CD8-positive, alpha-beta memory T cell (primary cell): ENCODE measurements at places on chromosomes 7 and 10. TPM values are rescaled to one million over a fixed set of nuclear protein-coding genes. Genes with fewer than 3 reads are reported as not detected.

DNA sequence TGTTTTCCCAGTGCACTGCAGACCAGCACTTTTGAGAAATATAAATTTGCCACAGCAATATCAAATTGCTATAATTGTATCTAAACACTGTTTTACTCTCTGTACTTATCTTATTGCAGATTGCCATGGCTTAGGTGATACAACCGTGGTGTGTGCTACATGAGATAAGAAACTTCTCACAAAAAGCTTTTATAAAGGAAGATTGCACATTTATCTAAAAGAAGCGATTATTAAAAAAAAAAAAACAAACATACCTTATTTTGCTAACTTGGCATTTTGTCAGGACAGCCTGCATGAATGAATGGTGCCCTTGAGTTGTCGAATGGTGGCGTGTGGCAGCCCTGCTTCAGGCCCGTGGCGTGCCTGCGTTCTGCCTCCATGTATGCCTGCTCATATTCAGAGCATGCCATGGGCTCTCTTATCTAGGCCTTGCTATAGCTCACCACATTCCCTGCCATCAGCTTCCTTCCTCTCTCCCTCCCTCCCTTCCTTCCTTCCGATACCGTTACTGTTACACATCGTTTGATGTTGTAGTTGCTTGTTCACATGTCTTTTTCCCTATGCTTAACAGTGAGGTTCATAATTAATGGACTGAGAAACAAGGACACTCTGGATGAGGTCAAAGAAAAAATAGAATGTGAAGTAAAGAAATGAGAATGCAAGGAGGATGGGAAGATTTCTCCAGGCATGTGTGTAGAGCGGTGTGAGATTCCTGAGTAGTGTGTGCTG is 34.9 kb downstream of the PRKAR2B start:
- no peak for DNase-seq

DNA sequence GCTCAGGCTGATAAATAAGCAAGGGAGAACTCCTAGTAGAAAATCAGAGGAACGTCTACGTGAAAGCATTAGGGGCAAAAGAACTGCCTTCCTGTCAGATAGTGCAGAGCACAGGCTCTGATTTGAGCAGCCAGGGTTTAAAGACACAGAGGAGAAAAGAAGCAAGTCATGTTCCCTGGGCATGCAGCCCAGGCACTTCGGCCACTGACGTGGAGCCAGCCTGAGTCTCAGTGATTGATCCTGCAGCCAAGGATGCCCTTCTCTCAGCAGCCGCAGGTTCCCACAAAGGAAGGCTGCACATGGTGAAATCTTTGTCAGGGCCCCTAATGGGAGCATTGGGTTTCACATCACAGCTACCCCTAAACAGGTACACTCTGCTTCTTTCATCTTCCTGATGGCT is 161.7 kb upstream of the HPS1 start:
- DNase-seq = no peak

DNA sequence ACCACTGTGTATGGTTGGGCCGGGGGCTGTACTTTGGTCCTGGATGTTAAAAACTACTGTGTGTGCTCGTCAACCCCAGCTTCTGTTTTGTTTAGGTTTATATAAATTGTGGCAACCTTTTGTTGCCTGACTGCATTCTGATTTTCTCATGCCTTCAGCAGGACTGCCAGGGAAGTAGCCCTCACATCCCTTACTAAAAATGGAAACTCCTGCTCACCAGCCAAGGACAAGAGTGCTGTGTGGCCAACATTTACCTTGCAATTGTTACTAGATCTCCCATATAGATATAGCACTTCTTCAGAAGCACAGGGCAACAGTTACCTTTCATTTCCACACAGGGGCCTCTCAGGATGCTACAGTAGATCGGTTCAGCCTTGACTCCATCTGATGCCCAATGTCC is 174.4 kb downstream of the TAX1BP1 start:
- DNase-seq = no peak

ZNF503 gene
- total RNA-seq = 0.07 TPM

GRCh38 chr7:47737601-47738000 is 155.7 kb upstream of the TNS3 start:
- no peak for DNase-seq

FAM25G gene
- not detected for total RNA-seq

DNA sequence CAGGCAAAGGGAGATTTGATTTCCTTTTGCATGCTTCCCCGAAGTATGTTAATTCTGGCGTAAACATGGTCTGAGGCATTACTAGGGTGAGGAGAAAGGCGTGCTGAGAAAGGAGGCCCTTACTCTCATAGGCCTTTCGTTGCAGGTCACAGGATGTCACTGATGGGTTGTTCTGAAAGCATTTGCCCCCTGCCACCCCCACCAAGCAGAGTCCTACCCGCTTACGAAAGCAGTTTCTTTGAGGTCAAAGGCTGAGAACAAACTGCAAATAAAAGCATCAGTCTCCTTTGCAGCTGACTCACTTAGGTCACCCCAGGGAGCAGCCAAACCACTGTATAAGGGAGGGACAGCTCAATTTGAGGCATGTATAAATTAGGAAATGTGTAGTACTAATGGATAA is 57.1 kb downstream of the BPGM start:
- DNase-seq = no peak

DNA sequence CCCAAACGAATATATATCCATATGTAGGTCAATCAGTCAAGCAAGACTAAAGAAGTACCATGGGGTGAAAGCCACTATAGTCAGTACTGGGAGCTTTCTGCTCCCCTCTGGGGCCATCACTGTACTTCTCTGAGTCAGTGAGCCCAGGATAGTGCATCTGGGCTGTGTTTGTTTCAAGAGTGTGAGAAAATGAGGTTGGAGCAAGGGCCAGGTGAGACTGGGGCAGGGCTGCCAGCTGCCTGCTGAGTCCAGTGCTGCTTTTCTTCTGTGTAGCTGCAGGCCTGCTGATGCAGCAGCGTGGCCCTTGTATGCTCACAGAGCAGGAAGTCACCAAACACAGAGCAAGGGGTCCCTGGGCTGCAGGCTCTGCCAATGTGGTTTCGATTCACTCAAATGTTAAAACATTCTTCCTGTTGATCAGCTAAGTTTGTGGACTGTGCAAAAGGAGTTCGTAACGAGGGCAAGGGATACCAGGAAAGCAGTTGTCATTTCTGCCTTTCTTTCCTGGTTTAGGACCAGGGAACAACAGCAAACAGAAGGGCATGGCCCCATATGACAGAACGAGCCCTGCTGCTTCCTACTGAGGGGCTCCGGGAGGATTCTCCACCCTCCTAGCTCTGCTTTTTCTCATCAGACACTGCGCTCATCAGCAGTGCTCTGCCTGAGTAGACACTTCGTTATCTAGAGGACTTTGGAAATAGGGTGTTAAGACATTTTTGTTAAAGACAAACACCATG is 65.4 kb upstream of the TNS3 start:
- DNase-seq = no peak

HEPACAM2 gene
- not detected for total RNA-seq

DNA sequence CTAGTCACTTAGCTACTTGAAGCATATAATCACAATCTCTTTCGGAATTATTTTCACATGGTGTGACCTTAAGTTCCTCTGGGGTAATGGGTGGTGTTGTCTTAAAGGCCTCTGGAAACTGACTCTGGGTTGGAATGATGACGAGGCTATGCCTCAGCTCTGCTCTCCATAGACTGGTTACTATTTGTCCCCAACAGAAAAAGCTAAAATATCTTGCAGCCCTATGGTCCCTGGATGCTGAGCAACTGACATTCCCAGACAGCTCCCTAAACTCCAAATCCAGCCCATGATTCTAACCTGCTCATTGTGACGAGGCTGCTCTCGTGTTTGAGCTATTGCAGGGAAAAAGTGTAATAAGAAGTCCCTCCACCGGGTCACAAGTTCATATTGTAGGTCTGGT is 51.6 kb downstream of the HBP1 start:
- no peak for DNase-seq

DNA sequence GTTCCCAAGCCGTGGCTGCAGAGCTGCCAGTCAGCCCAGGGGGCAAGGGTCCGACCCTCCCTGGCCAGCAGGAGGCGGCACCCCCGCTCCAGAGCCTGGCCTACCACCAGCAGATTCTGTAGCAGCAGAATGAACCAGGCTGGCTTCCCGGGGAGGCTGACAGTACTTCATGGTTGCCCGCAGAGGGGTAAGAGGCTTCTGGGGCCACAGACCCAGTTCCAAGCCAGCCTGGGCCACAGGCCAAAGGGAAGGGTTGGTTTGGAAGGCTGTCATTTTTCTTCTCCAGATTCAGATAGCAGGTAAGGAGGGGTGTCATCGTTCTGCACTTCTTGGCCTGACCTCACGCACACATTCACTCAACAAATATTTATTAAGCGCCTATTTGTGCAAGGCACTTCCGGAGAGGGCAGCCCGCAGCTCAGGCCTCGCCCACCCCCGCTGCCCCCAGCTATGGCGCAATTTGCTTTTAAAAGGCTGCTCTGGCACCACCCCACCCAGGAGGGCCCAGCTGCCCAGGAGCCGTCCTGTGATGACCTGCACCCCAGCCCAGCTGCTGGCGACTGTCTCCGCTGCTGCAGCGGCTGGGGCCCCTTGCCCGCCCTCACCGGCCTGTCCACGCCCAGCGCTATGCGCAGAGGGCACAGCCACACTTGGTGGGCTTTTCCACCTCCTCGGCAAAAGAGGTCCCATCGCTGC is 168.5 kb downstream of the LCOR start:
- no peak for DNase-seq

- DNase-seq = no peak
Measured at GRCh38 chr7:96238474-96238873, 83.4 kb downstream of the SLC25A13 start.

NUTM2A gene
- total RNA-seq = 0.48 TPM

- DNase-seq = no peak
Measured at GRCh38 chr10:33160151-33160550, 174.3 kb downstream of the NRP1 start.

DNA sequence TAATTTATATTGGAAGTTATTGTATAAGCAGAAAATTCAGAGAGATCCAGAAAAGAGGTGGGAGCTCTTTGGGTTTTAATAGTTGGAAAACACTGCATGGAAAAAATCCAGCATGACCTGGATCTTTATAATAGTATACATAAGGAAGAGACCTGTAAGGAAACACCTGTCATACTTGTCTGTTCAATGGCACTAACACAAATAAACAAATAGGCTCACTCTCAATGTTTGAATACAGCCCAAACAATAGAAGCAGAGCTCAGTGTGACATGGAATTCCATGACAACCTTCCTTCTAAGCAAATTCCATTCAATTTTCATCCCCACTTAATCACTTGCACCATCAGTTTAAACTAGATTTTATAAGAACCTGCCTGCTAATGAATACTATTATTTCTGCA is 31.7 kb downstream of the CISD1 start:
- DNase-seq = no peak

GRCh38 chr7:47207956-47208355 is 374.0 kb downstream of the TNS3 start:
- DNase-seq = no peak

DNA sequence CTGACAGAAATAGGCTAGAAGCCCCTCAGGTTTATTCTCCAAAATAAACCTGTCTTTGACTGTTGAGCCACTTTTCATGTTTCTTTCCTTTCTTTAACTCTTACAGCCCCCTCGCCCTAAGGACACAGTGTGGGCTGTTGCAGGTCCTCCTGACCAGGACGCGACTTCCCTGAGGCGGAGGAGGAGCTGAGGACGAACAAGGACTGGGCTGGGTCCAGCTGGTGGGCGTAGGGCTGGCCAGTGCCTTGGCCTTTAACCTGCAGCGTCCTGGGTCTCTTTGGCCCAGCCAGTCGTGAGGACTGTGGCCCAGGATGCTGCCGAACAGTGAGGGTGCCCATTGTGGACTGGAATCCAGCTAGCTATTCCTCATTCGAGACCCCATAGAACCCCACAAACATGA is 13.4 kb upstream of the BMS1 start:
- no peak for DNase-seq

DNA sequence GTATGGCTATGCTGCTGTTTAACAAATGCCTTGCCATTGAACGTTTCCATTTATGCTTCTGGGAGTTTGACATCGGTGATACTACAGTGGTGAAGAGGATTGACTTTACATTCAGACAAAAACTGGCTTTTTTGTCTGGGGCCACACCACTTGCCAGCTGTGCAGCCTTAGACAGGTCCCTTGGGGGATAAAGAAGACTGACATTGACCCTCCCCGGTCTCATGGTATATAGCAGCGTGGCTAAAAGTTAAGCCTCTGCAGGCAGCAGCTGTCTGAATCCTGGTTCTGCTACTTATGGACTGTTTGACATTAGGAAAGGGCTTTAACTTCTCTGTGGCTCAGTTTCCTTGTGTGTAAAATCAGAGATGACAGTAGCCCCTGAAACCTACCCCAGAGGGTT is 42.0 kb upstream of the PTF1A start:
- DNase-seq = no peak

GRCh38 chr7:25968205-25968993 is 183.6 kb upstream of the NFE2L3 start:
- peak; percentile 24 for DNase-seq

- DNase-seq = no peak
Measured at GRCh38 chr10:62653254-62653653, 151.3 kb upstream of the ADO start.

DNA sequence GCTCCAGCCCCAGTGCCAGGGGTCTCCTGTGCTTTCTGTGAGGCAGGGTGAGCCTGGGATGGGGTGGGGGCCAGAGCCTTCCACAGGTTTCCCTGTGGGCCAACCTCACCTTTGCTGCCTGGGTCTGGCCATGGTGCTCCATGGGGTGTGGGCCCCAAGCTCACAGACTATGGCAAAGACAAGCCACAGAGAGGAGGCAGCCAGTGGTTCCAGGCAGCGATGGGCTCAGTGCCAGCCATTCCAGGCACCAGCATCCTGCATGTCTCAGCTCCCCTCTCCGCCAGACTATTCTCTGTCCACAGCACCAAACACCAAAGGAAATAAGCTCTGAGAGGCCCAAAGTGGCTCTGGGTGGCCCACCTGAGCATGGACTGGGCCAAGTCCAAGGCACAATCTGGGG is 133.5 kb downstream of the PTPN20 start:
- DNase-seq = no peak

GRCh38 chr10:31771331-31771831 is 157.2 kb downstream of the ARHGAP12 start:
- DNase-seq = no peak

- DNase-seq = no peak
Measured at GRCh38 chr10:34262985-34263384, 552.1 kb downstream of the PARD3 start.

- DNase-seq = peak; percentile 30
Measured at GRCh38 chr10:129760003-129760315, 204.1 kb downstream of the EBF3 start.

DNA sequence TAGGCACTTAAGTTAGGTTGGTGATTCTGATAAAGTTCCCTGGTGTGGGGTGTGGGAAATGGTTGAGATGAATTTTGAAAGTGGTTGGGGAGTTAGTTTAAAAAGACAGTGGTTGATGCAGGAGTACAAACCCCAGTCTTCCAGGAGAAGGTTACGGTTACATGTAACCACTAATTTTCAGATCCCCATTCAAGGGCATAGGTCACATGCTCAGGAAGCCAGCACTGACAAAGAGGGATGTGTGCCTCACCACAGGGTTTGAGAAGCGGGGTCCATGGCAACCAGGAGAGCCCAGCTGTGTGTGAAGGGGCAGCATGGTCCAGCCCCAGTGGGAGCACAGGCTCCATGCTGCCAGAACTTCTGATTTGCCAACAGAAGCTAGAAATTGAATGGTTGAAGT is 144.2 kb downstream of the MDFIC start:
- no peak for DNase-seq
